ENCODE measurements at places on chromosomes 1 and 21.

DNA sequence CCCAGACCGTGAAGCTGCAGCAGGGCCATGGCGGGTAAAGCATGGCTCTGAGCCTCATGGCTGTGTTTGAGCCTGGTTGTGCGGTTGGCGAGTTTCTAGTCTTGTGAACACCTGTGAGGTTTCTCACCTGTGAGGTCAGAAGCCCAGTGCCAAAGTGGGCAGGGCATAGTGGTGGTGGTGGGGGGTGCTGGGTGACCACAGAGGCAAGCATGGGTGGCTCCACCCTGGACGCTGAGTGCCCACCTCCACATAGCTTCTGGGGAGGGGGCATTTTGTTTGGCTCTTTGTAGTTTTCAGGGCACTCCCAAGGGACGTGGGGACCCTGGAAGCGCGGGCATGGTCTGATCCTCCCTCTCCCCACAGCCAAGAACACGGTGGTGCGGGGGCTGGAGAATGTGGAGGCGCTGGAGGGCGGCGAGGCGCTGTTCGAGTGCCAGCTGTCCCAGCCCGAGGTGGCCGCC, 91.1 kb downstream of the TRIM11 start:
- DNase-seq = no peak

- peak; percentile 45 for DNase-seq
These were observed 82.5 kb downstream of the NPHP4 start for GRCh38 chr1:5909576-5910275.

GRCh38 chr1:20981915-20982314, 194.8 kb downstream of the EIF4G3 start:
- no peak for DNase-seq

DNA sequence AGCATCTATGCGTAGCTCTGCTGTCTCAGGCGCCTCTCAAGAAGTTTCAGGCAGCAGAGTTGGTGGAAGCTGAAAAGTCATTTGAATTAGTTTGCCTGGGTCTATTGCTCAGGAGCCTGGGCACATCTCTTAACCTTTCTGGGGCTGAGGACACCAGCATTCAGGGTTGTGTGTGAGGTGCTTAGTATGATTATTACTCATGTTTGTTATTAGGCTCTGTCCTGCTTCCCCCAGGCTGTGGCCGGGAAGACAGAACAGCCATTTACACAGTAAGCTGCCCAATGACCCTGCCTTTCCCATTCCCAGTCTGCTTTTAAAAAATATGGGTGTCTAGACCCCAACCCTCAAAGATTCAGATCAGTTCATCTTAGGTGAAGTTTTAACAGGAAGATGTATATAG, 53.9 kb upstream of the CACNA1E start:
- no peak for DNase-seq

DNA sequence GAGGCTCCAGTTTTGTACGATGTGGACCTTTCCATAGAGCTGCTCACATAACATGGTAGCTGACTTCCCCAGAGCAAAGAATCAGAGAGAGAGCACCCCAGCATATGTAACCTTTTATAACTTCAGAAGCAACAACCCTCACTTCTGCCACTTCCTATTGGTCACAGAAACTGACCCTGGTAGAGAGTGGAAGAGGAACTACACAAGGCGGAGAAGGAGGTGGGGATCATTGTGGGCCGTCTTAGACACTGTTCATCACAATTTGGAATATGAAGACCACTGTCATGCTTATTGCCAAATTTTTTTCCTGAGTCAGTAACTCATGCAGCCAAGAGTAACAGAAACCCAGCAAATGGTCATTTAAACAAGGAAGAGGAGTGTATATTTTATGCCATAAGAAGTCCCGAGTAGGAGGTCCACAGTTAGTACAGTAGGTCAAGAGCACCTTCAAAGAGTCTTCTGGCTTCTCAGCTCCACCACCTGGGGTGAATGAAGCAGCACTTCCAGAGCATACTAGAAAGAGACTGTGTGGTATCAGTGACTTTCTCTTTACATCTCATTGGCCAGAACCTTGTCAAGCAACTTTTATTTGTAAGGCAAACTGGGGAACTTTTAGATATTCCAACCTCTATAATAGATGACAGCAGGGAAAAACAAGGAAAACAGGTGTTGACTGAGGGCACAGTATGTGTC, 71.8 kb downstream of the ODF2L start:
- no peak for DNase-seq

DNA sequence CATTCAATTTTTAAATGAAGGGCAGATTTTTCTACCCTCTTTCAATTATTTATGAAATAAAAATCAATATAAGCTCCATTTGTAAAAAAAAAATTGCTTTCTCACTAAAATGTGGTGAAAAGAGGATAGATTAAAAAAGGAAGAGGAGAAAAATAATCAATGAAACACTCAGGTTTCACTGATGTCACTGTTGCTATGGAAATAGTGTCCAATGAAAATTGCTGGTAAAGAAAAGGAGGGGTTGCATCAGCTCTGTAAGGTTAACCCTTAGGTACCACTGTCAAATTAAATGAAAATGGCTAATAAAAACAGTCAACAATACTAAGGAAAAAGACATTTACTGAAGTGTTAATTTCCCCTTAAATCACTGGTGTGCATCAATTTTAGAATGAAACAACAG, 91.6 kb upstream of the TTC39A start:
- DNase-seq = no peak

DNA sequence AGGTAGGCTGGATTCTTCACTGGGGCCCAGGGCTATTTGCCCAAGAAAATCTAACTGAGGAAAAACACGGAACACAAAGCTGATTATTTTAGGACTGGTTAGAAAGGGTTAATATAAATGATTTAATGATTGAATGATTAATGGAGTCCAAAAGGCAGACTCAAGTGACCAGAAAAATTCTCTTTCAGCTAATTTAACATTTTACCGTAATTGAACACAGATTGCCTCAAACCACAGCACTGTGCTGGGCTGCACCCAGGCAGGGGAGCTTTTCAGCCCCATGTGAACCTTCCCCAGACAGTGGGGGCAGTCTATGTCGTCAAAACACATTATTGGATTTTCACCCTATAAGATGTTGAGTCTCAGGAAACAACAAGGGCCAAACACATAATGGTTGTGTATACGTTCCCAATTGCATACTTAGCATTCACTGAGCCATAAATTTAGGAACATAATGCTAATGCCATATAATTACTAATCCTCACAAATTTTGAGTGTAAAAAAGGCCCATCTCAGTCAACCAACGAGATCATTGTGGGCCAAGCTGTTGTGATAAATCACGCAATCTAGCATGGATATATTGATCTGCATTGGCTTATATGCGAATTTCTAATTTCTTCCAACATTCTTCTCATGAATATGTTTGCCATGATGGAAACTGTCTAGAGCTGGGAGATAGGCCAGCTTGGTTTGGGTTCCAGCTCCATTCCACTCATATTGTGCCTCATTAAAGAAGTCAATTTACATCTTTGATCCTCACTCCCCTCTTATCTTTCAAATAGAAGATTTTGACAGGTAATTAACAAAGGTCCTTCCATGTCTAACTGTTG, 27.7 kb downstream of the DSCAM start:
- DNase-seq = no peak

- no peak for DNase-seq
These were observed 172.7 kb downstream of the RRAGC start for GRCh38 chr1:38686927-38687255.

DNA sequence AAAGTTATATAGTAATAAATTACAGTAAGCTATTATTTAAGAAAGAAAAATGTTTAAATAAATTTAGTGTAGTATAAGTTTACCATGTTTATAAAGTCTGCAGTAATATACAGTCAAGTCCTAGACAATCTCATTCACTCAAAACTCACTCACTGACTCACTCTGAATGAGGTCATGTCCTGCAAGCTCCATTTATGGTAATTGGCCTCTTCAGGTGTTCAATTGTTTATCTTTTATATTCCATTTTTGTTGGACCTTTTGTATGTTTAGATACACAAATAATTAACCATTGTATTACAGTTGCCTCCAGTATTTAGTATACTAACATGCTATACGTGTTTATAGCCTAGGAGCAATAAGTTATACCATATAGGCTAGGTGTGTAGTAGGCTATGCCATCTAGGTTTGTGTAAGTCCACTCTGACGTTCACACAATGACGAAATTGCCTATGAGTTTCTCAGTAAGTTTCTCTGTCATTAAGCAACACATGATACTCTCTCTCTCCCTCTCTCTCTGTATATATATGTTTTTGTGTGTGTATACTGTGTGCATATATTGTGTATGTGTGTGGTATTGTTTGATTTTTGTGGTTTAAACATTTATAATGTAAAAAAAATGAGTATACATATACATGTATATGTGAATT, 161.2 kb downstream of the NCAM2 start:
- no peak for DNase-seq

DNA sequence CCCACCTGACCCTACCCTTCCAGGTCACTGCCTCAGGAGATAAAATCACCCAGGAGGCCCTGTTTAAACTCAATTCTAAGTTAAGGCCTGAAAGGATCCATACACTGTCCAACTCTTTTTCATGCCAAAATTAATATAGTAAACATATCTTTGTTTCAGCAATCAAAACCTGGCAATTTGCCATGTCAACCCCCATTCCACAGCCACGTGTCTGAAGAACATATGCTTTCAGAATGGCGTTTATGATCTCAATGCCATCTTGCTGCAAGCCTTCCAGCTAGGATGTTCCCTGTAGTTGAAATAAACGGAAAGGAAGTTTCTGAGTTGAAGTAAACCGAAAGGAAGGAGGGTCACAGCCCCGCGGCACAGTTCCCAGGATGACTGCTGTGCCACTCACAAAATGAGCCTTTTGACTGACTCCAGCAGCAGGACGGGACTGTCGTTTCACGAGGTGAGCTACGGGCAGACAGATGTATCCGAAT, 472.0 kb downstream of the SMYD3 start:
- DNase-seq = no peak
